ENCODE measurements at places on chromosomes 6 and 20.

DNA sequence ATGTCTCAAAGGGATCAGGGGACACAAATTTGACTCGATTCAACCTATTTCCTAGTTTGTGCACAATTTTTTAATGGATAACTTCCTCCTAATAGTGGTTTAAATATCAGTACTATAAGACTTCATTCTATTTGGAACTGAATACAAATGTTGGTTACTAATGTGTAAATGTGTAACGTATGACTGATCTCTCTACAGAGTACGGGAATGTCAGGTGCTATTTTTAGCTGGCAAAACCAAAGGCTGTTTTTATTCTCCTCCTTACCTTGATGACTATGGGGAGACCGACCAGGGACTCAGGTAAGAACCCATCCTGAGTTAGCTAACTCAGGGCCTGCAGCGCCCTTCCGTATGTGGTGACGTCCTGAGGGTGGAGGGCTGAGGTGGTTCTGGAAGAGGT is 33.0 kb downstream of the PRPH2 start:
- DNase-seq: no peak

DNA sequence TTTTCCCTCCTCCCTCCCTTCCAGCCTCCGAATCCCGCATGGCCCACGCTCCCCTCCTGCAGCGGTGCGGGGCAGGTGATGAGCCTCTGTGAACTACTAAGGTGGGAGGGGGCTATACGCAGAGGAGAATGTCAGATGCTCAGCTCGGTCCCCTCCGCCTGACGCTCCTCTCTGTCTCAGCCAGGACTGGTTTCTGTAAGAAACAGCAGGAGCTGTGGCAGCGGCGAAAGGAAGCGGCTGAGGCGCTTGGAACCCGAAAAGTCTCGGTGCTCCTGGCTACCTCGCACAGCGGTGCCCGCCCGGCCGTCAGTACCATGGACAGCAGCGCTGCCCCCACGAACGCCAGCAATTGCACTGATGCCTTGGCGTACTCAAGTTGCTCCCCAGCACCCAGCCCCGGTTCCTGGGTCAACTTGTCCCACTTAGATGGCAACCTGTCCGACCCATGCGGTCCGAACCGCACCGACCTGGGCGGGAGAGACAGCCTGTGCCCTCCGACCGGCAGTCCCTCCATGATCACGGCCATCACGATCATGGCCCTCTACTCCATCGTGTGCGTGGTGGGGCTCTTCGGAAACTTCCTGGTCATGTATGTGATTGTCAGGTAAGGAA is at the start of gene OPRM1:
Gene OPRM1 (plus strand): TSS at position 10 of the 612 bp plus-strand sequence. CDS start 305 bp downstream, at position 315.
- DNase-seq: peak; percentile 94

DNA sequence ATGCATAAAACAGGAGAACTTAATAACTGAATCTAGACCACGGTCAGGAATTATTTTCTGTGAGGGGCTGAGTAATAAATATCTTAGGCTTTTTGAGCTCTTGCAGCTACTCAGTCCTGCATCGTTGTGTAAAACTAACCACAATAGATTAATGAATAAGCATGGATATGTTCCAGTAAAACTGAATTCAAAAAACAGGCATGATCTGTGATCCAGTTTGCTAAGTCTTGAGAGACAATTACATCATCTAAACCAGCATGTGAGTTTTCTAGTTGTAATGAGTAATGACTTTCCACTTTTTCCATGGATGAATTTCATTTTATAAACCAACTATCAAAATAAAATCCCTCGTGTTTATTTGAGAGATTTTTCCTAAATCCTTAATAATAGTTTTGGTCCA is 336.8 kb downstream of the RFPL4B start:
- DNase-seq: no peak

GRCh38 chr6:144155529-144155928 is 5.2 kb downstream of the STX11 start:
- DNase-seq: no peak

- peak; percentile 79 for DNase-seq
Observed at GRCh38 chr20:62500237-62500864, 24.6 kb upstream of the GATA5 start.

DNA sequence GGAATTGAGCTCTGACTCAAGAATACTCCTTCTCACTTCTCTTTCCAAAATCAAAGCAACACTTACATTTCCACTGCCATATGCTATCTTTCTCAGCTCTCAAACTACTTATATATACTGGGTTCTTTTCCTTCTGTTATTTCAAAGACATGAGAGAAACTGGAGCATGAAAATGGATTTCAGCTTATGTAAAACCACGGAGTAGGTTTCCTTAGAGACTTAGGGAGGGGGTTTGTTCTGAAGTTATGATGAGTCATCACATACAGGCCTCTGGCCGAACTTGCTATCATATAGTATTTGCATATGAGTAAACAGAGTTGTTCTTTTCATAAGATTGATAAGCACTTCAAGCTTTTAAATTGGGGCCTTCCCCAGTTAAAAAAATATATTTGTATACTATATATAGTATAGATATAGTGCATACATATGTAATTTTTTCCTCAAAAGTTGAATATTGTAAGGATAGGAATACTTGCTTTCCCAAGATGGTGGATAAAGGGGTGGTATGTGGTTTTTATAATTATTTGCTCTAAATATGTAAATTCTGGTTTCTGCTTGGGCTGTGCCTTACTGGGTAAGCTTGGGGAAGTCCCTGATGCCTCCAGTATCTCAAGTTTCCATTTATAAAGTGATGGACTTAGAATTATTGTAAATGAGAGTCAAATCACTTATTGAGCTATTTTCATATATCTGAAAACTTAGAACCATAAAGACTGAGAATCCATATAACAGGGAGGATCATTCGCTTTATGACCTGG is 273.9 kb downstream of the RFPL4B start:
- DNase-seq: no peak

GRCh38 chr6:28117386-28118050 is 6.9 kb upstream of the ZSCAN16 start:
- DNase-seq: no peak

- DNase-seq: peak; percentile 16
Observed at GRCh38 chr20:51184289-51184688, 161.4 kb upstream of the KCNG1 start.

GRCh38 chr6:33926451-33926850 is 122.6 kb upstream of the MLN start:
- DNase-seq: peak; percentile 66

DNA sequence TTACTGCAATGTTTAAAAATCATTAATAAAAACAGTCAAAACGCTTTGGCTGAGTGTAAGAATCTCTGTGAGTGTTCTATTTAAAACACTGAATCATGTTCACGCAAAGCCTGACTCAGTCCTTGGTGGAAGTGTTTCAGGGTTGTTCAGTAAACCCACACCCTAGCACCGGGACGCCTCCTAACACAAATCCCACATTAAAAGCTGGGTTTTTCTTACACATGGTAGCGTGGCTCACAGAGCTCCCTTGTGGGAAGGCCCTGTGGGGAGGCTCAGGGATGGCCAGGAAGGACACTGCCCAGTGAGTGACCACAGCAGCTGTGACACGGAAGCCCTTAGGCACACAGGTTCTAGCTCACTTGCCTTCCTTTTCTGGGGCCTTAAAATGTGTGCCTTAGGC is 80.2 kb downstream of the GMPR start:
- no peak for DNase-seq

DNA sequence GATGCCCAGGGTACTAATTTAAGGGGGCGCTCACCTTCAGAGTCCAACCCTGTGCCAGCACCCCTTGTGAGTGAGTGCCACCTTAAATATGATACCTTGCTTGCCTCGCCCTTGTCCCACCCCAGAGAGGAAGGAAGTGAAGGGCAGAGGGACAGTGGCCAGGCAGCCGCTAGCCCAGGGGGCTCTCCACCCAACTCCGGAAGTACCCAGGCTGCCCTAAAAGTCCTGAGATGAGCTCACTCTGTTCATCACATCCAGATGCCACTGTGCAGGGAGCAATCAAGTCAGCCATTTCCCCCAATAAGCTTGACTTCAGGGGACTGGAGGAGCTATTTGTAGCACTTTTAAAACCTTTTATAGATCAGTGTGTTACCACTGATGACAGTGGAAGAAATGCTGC is 25.0 kb upstream of the STX16 start:
- DNase-seq: no peak

DNA sequence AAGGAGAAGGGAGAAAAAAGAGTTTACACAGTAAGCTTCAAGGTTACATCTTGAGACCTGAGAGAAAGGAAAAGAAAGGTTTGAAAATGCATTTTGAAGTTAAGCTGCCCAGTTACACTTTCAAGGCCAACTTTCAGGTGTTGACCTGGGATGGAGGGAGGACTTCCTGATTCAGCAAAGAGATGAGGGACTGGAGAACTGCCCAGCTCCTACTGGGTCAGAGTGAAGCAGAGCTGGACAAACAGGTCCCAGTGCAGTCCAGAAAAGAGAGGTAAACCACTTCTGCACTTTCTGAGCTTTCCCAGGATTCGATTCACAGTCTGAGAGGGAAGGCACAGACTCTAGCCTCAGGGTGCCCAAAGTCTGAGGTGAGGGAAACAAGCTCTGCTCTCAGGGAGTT is 6.0 kb upstream of the TJAP1 start:
- no peak for DNase-seq

GRCh38 chr6:11197175-11197536 is 35.3 kb downstream of the NEDD9 start:
- DNase-seq: peak; percentile 54

- no peak for DNase-seq
Observed at GRCh38 chr6:119736296-119737021, 386.9 kb upstream of the MAN1A1 start.

DNA sequence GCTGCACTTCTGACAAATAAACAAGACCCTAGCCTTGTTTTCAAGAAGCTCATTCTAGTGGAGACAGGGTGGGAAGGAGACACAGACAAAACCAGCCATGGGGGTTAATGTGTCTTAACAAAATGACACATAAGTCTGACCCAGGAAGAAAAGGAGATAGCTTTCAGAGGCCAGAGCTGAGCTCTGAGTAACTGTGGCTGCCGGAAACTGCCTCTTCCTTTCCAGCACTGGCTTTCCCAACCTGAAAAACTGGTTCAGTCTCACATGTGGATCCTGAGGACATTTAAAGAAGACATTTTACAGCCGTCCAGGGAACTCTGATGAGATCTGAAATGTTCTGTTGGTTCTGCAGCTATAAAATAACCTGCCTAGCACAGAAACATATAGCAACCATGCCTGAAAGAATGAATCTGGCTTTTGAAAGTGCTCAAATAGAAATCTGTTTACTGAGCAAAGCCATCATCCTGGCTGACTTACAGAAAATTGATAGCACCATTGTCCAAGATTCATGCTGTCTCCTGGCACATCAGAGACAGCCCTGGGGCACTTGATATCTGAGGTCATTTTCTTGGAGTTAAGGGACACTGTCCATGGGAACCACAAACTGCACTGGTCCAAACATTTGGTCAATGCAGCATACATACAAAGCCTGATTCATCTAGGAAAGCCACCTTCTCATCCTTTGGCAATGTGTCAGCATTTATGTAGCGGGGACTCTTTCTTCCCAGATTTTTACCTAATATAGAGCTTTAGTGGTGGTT is 83.2 kb upstream of the PAX1 start:
- DNase-seq: no peak

DNA sequence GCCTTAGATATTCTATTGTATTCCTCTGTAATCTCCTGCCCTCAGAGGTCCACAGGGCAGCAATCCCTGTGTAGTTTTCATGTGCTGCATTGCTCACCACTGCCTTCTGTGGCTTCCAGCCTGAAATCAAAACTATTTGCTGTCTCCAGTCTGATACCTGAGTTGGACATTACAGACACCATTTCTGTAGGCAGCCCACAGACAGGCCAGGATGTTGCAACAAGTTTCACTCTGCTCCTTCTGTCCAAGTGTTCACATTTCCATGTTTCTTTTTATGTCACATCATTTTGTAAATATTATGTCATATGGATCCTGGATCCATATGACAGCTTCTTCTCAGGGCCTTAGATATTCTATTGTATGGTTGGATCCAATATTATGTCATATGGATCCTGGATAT is 21.7 kb downstream of the ECI2 start:
- DNase-seq: no peak

DNA sequence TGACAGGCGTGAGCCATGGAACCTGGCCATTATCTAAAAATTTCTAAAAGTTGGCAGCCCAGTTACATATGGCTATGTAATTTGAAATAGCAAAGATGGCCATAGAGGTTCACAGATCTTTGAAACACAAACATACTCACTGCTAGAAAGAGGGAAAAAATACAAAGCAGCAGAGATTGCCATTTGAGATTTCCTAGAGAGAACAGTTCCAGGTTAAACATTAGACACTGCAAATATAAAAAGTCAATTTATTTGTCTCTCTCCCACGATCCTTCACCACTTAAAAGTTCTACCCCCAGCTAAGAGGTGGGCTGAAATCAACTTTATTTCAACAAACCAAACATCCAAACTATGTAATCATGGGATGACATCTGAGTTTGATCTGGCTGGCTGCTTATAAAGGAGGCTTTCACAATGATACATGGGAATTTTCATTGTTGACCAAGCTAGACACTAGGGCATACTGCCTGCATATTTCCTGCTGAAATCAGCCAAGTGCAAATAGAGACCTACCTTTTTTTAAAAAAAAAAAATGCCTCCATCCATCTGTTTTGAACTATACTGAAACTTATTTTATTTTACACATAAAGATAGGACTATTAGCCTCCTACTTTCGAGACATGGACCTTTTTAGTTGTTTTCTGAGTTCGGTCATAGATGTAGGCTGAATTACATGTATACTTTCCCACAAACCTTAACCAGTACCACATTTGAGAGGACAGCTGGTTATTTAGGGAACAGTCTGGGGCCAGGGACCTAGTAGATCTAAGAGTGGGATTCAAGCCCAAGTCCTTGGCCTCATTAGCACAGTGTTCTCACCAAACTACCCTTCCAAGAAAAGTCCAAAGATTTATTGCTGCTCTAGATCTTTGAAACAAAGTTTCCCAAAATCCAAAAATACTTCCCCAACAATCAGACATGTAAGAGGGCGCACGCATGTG is 16.6 kb downstream of the DCDC2 start:
- DNase-seq: no peak

DNA sequence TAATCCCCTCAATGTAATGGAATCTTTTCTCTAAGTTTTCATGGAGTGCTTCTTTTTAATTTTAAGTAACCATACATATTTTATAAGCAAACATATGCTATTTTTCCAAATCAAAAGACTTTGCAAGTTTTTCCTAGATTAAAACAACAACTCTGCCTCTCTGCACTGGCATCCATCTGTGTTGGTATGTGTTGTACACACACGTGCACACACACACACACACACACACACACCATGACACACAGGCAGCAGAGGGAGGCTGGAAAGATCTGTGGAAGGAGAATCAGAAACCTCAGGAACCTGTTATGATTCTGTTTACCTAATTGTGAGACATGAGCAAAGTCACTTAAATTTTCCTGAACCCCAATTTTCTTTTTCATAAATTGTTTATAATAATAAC is 295.0 kb upstream of the PRDM1 start:
- no peak for DNase-seq

DNA sequence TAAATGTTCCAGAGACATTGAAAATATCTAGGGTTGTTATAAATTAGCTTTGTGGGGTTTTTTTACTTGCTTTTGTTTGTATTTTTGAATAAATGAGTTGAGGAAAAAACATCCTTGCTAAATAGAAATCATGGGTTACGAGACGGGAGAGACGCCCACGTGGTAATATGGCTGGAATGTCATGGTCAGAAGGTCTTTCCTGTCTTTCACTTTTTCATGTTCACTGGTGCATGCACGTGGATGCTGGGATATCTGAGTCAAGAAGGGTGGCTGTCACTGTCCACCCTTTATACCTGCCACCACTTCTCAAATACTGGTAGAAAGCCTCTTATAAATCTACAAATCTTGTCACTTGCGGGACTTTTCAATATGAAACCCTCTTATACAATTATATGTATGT is 258.7 kb upstream of the AGPAT4 start:
- no peak for DNase-seq

- DNase-seq: no peak
Observed at GRCh38 chr20:25274891-25275812, 27.3 kb downstream of the PYGB start.

- DNase-seq: peak; percentile 5
Observed at GRCh38 chr6:136719280-136720044, 72.8 kb downstream of the MAP3K5 start.
